ENCODE measurements at places on chromosomes 5 and 9.

GRCh38 chr5:55385227-55385626 lies 77.4 kb downstream of the MTREX start:
- no peak for DNase-seq

DNA sequence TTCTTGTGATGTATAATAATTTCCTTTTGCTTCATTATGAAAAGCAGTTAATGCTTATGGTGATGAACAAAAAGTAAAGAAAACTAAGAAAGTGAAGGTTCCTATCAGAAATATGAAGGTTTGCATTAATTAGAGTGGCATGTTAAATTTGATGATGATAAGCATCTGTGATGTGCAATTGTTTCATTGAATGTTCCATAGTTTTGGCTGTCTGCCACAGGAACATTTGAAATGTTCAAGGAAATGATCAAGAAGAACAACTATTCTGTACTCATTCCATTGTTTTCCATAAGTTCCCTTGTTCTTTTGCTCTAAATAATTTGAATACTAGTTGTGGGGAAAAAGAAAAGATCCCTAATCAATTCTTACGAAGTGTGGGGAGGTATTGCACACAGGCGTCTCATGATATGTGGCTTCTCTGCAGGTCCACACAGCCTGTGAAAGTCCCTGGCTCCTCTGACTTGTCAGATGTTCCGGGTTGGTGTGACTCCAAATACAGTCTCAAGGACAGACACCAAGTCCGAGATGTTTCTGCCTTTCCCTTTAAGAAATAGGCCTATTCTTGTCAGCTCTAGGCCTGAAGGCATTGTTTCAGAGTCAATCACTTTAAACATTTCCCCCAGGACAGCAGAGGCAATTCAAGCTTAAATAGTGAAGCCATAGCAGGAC lies 152.6 kb upstream of the MAST4 start:
- no peak for DNase-seq

DNA sequence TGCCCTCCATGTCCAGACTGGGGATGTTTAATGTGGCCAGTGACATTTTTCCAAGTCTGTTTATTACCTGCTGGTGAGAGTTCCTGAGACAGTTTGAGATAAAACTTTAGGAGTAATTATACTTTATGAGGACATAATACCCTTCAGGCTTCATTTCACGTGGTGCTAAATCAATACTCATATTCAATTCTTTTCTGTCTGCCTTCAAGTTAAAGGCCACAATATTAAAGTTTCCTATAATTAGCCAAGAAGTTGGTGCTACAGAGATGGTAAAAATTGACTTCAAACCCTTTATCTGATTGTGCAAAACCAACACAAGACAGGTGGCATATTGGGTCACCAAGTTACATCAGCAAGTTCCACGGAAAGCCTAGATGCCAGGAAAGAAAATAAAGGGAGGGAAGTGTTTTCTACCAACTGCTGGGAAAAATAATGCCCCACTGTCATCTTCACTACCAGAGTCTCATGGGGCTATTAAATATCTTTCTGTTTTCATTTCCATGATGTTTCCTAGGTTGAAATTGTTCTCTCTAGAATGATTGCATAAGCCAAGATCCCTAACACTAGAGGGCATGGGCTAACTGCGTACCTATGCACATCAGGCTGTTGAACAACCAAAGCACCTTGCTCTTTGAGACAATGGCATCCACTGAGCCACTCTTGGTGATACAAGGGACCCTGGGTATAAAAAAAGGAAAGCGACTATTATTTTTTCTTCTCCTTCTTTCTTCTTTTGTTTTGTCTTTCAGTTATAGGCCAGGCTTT lies 68.7 kb downstream of the INSYN2B start:
- DNase-seq, result no peak

- DNase-seq, result no peak
These were observed 2.1 kb downstream of the RPL7A start for GRCh38 chr9:133349965-133350616.

Measured in activated naive CD4-positive, alpha-beta T cell treated with anti-CD3 and anti-CD28 coated beads, Interleukin-2, amount 50 U/mL, for 72 hours (primary cell).